ENCODE measurements at places on chromosomes 4 and X.
A peak's percentile ranks its signal among the peaks of the same experiment; 100 is the strongest.

DNA sequence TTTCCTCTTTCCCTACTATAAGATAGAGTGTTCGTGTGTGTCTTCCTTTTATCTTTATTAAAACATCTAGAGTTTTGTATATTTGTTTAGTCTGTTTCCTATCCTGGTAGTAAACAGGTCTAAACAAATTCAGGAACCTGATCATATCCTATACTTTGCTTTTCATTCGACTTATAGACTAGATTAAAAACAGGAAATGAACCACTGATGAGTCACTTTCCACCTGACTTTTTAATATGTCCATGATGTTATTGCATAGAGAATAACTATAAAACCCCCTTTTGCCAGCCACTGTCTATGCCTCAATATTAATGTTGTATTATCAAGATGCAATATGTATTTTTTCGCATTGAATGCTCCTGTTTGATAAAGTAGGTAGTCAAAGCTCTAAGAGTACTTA is 1794.0 kb downstream of the STIM2 start:
- DNase-seq = no peak

DNA sequence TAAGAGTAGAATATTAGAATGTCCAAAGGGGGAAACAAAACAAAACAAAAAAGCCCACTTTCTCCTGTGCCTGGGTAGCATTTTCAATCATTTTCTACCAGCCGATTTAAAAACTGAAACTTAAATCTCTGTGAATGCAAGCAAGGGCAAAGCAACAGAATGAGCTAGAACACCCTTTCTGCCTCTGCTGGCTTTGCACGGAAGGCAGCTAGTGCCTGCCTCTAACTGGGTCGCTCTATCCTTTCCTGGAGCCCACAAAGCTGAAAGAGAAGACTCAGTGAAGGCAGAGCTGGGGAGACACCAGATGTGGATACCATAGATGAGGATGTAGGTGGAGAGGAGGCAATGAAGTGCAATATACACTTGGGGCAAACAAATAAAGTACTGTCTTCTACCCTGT is 248.9 kb upstream of the TTC29 start:
- no peak for DNase-seq

DNA sequence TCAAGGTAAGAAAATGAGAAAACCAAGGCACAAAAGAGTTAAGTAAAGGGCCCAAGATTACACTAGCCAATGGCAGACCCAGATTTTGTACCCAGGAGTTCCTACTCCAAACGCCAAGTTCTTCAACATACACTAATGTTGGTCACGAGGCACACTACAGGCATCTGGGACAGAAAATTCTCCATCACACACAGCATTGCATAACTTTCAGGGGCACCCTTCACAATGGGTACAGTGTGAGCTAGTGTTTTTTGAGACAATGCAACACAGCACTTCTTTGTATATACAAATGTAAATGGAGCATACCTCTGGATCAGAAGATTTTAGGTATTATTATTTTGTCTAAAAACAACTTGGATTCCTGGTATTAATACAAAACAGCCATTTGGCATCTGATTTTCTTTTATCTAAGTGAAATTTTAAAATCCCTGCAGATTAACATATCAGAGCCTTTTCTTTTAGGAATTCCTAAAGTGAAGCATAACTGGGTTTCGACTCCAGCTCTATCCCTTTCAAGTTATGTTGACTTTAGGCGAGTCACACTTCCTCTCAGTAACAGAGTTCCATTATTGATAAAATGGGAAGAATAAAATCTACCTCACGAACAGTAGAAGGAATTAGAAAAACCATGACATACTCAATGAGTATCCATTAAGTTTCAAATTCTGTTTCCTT is 41.1 kb downstream of the ADGRA3 start:
- no peak for DNase-seq

DNA sequence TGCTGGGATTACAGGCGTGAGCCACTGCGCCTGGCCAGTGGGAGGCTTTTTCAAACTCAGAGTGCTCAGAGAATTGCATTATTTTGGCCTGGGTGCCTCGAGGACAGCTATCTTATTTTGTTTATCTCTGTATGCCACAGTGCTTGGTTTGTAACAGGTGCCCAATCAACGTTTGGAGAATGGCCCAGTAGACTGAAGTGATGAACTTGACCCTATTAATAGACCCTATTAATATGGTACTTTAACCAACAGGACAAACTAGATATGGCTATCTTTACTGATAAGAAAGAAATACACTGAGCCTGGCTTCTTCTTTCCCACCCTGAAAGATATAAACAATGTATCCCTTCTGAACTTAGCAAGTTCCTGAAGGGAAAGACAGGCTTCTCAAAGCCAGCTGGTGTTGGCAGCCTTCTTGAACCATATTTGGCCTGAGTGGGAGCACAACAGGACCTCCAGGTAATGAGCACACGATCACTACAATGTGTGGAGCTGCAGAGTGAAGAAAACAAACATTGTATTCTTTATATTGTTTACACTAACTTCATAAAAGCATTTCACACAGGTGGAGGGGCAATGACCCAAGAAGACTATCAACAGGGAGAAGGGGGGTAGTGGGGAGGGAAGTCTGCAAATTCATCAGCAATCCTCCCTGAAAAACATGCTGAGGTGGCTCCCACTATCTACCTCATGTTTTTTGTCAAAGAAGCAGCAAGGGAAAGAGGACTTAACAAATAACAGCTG is 41.7 kb downstream of the PRPS1 start:
- DNase-seq = no peak

GRCh38 chr4:184792950-184793555 is 32.7 kb downstream of the ACSL1 start:
- DNase-seq = no peak

DNA sequence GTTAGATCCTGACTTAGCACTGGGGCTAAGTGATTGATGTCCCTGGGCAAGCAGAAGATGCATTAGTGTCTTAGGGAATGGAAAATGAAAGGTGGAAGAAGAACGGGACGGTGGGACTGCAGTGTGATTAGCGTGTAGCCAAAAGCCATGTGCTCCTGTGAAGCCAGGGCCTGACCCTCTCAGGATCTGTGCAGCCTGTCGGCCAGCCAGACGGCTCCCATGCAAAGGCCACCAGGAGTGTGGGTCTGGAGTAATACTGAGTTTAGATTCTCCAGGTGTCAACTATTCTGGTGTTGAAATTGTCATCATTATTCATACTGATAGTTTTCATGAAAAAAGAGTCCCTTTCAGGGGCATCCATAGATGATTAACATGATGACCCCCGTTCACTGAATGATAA is 32.0 kb downstream of the REELD1 start:
- DNase-seq = no peak

DNA sequence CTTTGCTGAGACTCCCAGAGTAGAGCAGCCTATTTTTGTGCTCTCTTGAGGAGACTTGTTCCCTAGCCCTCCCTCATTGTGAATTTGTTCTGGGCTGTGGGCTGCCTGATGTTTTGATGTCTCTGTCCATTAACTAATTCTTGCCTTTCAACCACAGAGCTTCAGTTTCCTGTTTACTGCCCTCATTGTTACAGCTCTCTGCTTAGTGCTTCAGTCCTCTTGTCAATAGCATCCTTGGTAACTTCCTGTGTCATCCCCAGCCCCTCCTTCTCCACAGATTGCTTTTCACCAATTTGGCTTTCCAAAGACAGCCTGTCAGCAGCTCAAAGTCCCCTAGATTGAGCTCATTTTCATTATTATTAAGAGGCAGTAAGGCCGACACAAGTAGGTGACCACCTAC is 69.9 kb downstream of the COX7B2 start:
- DNase-seq = no peak

DNA sequence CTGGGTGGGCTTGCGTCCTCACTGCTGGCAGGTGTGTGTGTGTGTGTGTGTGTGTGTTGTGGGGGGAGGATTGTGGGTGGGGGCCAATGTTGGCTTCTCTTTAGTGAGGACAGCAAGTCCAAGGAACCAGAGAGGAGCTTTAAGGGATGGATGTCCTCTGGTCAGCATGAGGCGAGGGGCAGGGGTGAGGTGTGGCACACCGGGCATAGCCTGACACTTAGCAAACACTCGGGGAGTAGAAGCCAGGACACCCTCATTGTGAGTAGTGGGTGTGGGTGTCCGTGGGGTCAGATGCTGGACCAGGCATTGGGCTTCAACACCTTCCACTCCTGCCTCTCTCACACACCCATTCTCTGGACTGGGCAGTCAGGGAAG is 2.8 kb downstream of the SORCS2 start:
- no peak for DNase-seq

DNA sequence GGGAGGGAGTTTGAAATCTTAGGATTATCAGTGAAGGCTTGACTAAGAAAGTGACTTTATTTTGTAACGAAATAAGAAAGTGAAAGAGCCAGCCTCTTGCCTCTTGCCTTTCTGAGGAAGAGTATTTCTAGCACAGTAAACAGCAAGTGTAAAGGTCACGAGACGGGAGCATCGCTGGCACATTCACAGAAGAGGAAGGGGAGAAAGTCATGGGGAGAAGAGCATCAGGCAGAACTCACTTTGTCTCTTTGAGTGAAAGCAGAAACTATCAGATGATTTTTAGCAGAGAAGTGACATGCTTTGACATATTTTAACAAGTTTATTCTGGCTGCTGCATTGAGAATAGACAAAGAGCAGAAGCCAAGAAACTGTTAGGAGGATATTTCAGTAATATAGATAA is 313.8 kb downstream of the CAMK2D start:
- no peak for DNase-seq

DNA sequence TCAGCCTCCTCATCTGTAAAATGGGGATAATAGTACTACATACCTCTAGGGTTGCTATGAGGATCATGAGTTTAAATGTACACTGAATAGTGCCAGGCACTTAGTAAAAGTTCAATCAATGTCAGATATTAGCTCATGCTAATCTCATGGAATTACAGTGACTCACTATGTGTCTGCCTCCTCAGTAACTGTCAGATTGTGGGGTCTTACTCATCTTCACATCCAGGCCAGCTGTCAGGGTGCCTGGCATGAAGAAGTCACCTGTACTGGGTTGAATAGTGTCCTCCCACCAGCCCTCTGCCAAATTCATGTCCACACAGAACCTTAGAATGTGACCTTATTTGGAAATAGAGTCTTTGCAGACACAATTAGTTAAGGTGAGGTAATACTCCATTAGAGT is 54.3 kb upstream of the STIM2 start:
- no peak for DNase-seq

- DNase-seq = no peak
Observed at GRCh38 chrX:72243472-72243871, 4.6 kb upstream of the ERCC6L start.

GRCh38 chrX:40151211-40152172 is 53.7 kb upstream of the BCOR start:
- no peak for DNase-seq

- no peak for DNase-seq
Observed at GRCh38 chr4:167688660-167689142, 403.6 kb upstream of the ANXA10 start.

DNA sequence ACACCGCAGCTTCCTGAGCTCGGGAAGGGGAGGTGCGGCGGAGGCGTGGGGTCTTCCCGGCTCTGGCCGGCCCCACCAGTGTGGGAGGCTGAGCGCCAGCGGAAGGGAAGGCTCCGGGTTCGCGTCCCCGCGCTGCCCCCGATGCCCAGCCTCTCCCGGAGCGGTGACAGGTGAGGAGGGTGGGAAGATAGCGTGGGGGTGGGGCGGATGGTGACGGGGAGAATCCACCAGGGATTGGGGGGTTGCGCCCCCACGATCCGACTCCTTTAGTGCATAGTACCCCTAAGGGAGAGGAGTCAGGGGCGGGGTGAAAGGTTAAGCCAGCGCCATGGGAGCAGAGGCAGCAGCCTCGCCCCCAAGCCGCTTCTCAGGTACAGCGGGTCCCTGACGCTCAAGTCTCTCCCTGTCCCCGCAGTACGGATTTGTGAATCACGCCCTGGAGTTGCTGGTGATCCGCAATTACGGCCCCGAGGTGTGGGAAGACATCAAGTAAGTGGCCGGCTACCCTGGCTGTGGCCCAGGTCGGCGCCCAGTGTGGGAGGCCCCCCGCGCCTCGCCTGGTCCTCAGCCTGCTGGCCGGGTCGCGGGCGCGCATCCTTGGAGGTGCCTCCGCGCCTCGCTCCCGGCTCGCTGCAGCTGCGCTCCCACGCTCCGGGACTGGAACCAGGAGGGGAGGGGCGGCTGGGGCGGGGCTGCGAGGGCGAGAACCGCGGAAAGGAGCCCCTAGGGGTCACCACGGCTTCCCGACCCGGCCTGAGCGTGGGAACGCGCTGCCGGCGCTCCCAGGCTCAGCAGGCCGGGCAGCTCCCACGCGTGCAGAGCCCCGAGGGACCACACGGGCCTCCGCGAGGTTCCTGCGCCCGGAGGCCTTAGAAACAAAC is 791 bp downstream of the GUCY1B1 start:
- DNase-seq = peak; percentile 86

GRCh38 chrX:11081511-11081910 is 29.6 kb upstream of the HCCS start:
- DNase-seq = no peak

GRCh38 chr4:175916626-175917351 is 104.7 kb upstream of the GPM6A start:
- DNase-seq = no peak

GRCh38 chr4:41214136-41214824 is at the start of gene APBB2:
Gene APBB2, minus strand, starts transcription at chr4:41214542. Its CDS starts 181,288 bp downstream, at chr4:41033254.
- DNase-seq = peak; percentile 94

- DNase-seq = no peak
Observed at GRCh38 chr4:38105475-38106220, 145.4 kb downstream of the PTTG2 start.

GRCh38 chr4:79472036-79472435 is 64.0 kb upstream of the GK2 start:
- no peak for DNase-seq
